Germinal center (tissue), 1 donor: ENCODE measurements at places on chromosomes 12 and 14.

- DNase-seq: no peak
These were observed 62.9 kb downstream of the HSPB8 start for GRCh38 chr12:119241580-119242169.

DNA sequence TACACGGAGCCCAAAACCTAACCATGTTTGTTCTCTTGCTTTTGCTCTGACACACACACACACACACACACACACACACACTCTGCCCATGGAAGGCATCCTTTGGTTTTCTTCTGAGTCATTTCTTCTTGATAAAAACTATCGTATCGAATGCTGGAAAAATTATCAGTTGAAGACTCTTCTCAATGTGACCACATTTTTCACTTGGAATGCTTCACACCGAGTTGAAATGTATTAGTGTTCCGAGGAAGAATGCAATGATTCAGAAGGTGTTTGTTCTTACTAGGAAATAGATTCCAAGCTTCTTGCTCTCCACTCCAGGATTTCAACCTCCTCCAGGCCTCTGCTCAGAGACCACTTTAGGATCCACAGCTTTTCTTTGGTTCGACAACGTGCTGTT is 226.3 kb downstream of the MON2 start:
- no peak for DNase-seq

DNA sequence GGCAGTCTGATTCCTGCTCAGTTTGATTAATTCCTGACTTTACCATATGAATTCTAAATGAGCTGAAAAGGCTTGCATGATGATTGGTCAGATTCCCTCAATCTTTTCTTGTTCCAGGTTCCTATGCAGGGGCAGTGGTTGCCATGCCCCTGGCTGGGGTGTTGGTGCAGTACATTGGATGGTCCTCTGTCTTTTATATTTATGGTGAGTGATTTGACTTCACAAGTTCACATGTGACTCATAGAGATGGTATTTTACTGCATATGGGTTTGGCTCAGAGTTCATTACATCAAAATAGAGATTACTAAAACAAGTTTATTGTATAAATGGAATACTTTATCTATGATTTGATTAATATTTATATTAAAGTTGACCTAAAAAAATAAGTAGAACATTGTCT is 44.8 kb downstream of the SLC17A8 start:
- no peak for DNase-seq

GRCh38 chr14:73462048-73462715 is 3.8 kb upstream of the NUMB start:
- DNase-seq: no peak
